Amygdala (tissue), 56 donors: ENCODE measurements at places on chromosomes 16 and 17.

DNA sequence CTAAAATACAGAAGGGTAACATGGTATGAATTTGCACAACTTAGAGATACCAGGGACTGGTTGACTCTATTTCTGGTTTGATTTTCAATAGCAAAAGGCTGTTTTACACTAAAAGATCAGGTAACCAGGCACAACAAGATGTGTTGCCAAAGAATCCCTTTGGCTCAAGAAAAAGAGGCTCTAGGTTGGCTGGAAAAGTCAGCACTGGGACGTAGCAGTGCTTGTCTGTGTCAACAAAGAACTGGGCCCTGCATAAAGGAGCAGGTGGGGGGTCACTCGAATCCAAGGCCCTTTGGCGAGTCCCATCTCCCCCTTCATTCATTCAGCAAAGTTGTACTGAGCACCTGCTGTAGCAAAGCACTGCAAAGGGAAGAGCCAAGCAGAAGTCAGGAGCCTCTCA lies 18.4 kb downstream of the SDR42E1 start:
- no peak for DNase-seq

- DNase-seq, result no peak
Observed at GRCh38 chr16:27245276-27246172, 23.0 kb downstream of the NSMCE1 start.

GRCh38 chr17:55157165-55157564 lies 107.6 kb upstream of the HLF start:
- DNase-seq, result no peak

DNA sequence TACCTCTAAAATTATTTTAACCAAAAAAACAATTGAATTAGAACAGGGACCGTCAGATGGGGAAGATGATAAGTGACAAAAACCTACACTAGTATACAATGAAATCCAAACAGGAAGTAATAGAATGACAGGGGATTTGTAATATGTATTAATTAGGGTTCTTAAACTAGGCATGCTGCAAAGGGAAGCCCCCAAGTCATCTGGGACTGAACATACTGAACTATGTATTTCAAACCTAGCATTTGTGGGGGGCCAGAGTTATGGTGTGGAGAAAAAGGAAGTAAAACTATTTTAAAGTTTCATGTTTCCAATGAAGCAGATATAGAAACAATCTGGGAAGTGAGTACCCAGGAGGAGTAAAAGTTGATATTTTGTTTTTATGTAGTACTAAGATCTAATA lies 133.2 kb upstream of the HS3ST3A1 start:
- no peak for DNase-seq

- no peak for DNase-seq
Observed at GRCh38 chr17:83004791-83005380, 74.5 kb upstream of the METRNL start.

GRCh38 chr17:43737722-43738121 lies 20.9 kb downstream of the SOST start:
- DNase-seq, result no peak

GRCh38 chr17:16437083-16437482 lies 21.7 kb downstream of the TRPV2 start:
- DNase-seq, result no peak

DNA sequence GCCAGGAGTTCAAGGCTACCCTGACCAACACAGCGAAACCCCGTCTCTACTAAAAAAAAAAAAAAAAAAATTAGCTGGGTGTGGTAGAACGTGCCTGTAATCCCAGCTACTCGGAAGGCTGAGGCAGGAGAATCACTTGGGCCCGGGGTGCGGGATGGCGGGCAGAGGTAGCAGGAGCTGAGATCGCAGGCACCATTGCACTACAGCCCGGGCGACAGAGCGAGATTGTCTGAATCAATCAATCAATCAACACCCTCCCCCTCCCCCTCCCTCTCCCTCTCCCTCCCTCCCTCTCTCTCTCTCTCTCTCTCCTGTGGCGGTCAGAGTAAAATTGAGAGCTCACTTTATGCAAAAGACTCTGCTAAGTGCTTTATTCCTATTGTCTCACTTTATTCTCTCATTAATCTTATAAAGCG lies 1.2 kb downstream of the HSDL1 start:
- no peak for DNase-seq

DNA sequence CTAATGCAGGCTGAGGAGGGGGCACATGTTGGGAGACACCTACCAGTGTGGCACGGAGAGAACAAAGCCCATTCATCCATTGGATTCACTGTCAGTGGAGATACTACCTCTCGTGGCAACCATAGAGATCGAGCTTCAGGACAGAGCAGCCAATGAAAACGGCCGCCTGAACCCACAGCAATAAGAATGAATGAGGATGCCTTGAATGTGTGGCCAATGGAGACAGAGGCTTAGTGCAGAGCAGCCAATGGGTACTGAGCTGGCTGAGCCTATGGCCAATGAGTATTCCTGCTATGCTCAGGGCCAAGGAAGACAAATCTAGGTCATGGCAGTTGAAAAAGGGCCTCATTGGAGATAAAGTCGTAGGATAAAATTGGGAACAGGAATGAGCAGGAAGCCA lies 10.9 kb downstream of the ARHGEF15 start:
- DNase-seq, result no peak
